GF-D8 (cell line): ENCODE measurements at places on chromosomes 4 and X.

GRCh38 chr4:23235628-23236390 is 543.1 kb downstream of the GBA3 start:
- no peak for DNase-seq

GRCh38 chr4:170127758-170128157 is 38.0 kb upstream of the AADAT start:
- DNase-seq = no peak

GRCh38 chrX:41542536-41542935 is 95.4 kb downstream of the NYX start:
- no peak for DNase-seq

GRCh38 chr4:122917731-122918130 is 4.7 kb downstream of the NUDT6 start:
- no peak for DNase-seq

DNA sequence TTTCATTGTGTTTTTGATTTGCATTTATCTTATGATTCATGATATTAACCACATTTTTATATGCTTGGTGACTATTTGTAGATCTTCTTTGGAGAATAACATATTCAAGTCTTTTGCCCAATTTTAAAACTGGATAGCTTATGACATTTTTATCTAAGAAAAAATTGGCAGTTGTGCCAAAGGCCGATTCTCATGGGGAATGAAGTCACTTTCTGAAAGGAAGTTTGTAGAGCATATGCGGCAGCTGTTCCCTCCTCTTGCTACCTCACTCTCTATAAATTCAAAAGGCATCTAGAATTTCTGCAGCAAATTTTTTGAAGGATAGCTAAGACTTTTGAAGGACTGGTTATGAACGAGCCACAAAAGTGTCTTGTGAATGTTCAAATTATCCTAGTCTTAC is 2353.5 kb downstream of the ARAP2 start:
- DNase-seq = no peak

DNA sequence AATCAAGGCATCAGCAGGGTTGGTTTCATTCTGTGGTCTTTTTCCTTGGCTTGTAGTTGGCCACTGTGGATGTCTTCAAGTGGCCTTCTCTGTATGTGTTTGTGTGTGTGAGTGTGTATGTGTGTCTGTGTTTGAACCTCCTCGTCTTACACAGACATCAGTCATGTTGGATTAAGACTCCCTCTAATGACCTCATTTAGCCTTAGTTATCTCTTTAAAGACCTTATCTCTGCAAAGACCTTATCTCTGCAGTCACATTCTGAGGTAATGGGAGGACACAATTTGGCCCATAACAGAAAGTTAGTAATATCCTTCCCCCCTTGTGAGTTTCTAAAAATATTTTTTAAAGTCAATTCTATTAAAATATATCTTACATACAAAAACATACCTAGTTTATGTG is 126.7 kb downstream of the EMCN start:
- DNase-seq = no peak

GRCh38 chr4:121408-122084 is 2.8 kb upstream of the ZNF718 start:
- DNase-seq = peak; percentile 92

- DNase-seq = no peak
Measured at GRCh38 chrX:109184506-109185139, 297.3 kb downstream of the GUCY2F start.

DNA sequence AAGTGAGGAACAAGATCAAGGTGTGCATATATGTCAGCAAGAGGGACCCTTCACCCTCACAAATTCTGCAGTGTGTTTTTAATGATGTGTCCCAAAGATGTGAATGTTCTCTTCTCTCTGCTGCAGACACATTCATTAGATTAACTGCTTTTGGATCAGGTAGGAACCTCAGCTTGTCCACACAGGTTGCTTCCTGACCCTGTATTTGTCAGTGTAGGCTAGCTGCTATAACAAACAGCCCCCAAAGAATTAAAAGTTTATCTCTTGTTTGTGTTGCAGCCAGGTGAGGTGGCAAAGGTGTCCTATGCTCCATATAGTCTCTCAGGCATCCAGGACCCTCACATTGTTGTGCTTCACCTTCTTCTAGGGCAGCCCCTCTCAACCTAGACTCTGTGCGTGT is 17.8 kb downstream of the XG start:
- no peak for DNase-seq

DNA sequence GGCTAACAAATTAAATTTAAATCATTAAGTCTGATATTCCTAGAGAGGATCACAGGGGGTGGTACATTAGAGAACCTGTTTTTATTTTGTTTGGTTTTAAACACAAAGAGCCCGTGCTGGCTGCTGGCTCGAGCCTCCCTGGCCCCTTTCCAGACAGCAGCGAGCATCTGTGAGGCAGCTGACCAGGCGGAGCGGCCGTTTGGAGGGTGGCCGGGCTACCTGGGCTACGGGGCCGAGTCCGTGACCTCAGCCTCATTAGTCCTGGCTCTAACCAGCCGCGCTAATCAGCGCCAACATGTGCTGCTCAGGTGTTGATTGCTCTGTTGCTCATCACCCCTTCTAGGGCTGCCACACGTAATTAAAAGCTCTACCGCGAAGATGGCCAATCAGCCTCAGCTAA is 35.3 kb downstream of the DCTD start:
- DNase-seq = no peak

DNA sequence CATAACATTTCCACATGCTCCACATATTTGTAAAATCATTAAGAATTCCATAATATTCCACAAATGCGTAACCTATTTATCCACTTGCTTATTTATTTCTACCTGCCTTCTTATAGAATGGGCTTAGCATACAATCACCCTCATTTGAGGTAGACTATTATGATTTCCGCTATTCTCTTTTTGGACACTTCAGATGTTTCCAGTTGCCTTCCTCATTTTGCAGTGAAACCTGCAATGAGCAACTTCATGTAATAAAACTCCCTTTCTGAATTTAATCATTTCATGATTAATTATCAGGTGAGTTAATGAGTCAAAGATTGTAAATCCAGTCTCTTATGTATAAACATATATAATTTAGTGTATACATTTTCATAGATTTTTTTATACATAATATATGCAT is 58.0 kb downstream of the PPP3CA start:
- no peak for DNase-seq

GRCh38 chr4:145216535-145216934 is 36.1 kb upstream of the OTUD4 start:
- no peak for DNase-seq

DNA sequence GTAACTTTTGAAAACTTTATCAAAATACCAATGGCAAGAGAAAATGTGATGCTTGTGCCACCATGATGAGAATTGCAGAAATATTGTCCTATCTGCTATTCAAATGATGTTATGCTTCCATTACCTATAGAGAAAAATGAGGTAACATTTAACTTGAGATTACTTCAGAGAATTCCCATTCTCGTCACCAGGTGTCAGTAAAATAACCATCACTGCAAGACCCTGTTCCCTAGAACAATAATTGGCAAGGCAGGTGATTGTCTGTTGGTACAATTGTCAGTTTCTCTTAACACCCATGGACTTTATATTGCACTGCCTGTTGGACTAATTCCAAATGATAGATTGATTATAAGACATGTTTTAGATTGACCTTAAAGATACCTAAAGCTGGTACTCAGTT is 179.9 kb downstream of the GABRG1 start:
- no peak for DNase-seq

GRCh38 chr4:140726776-140727500 is 29.2 kb downstream of the TBC1D9 start:
- DNase-seq = no peak

DNA sequence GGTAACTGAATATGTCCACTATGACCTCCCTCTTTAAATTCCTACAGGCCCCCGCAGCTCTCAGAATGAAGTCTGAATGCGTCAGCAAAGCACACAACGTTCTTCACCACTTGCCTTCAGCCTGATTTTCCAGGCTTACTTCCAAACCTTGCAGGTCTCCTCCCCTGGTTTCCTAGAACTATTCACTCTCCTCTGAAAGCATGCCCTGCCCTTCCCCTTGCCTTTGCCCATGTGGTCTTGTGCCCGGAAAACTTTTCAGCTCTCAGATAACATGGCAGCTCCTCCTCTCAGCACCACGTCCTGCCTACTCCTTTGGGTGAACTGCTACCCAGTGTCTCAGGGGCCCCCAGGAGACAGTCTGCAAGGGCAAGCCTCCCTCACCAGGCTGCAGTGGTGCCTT is 268.5 kb upstream of the LDB2 start:
- DNase-seq = no peak

DNA sequence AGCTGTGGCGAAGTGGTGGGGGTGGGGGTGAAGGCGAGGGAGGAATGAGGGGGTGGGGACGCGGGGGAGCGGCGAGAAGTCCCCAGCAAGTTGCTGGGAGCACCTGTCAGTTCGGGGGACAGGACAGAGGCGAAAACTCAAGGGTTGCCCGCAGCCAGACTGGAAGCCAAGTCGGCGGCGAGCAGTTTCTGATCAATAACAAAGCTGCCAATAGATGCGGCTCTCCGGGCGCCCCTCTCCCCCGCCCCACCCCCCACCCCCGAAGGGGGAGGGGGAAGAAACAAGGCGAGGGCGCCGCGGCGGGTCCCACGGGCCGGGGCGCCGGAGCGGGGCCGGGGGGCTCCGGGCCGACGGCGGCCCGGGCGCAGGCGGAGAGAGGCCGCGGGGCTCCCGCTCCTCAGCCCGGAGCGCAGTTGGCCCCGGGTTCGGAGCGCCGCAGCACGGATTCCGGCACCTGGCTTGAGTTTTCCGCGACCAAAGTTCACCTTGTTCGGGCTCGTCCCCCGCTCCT is 379 bp downstream of the PDGFC start:
- no peak for DNase-seq

- DNase-seq = peak; percentile 6
Measured at GRCh38 chr4:1809754-1810502, 16.8 kb downstream of the FGFR3 start.

DNA sequence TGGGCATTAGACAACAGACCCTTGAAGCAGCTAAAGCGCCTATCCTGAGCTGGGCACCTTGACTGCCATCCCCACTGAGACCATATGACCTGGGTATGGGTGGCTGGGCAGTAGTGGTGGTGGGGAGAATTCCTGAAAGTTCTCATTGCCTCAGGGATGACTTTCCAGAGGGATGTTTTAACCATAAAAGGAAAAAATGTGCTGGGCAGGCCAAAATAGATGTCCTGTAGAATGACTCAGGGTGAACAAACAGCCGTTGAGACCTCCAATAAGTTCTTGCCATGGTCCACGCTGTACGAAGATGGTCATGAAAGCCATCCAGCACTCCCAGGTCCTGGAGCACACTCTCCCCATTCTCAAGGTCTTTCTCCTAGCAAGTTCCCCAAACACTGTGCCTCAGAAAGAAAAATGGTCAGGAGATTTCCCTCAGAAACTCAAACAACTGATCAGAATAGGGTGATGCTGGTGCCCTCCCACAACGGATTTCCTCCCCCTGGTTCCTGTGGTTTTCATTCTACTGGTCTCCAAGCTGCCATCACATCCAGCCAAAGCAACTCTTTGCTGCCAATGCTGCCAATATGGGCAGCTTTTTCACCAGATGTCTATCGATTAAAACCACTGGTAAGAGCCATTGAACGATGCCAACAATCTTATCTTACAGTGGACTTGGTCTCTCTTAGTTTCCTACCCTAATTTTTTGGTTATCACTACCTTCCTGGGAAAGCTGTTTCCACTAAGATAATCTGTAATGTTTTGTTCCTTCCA is 11.2 kb downstream of the CDKN2AIP start:
- peak; percentile 65 for DNase-seq

- no peak for DNase-seq
Measured at GRCh38 chr4:89314291-89314690, 6.7 kb upstream of the GPRIN3 start.

- DNase-seq = no peak
Measured at GRCh38 chr4:26856906-26857277, 3.7 kb upstream of the STIM2 start.

DNA sequence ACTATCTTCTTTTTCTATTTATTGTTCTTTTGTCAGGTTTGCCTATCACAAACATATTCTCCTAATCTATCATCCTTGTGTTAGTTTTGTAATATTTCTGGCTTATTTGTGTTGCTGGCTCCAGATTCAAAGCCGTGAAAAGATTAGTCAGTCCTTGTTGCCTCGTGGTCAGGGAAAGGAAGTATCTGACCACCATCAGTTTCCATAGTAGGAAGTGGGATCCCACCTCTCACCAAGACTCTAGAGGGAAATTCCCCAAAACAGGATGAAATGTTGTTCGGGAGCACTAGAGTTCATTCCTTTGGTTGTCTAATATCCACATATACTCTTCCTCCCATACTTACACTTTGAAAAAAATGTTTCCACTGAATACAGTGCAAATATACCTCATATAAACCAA is 131.0 kb upstream of the HUWE1 start:
- no peak for DNase-seq

DNA sequence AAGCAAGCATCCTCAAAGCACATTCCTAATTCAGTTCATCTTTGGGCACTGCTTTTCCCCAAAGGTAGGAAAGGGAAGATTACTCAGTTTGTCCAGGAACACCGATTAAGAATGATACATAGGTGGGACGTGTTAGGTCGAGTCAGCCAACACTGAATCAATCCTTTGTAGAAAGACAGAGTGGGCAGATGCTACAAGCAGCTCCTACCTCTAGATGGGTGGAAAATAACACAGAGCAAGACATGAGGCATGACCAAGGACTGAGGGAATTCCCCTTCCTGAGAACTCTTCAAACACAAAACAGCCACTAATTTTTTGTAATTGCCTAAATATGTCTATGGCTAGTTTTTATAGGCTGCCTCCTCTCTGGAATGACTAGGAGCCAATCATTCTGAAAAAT is 331.7 kb downstream of the HNRNPD start:
- DNase-seq = no peak

DNA sequence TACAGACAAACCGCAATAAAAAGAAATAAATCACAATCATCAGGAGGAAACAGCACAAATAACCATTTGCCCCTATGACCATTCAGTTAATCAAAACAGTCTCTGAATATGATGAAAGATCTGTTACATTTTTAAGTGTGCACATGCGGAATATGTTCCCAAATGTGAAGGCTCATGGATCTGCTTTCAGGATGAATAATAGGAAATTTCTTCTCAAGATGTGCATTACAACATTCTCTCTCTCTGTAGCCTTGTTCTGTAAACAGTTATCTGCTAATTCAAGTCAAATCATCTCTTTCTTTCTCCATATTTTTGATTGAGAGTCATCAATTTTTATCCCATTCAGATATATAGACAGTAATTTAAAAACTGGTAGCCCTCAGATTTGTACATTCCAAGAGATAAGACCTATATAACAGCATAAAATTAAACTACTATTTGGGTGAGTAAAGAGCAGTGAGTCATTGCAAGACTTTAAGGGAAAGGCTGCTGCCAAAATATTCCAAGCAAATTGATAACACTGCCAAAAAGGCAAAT is 433.9 kb upstream of the ATOH1 start:
- no peak for DNase-seq

- DNase-seq = no peak
Measured at GRCh38 chrX:154046031-154046781, 26.5 kb upstream of the IRAK1 start.
